Esophagus squamous epithelium (tissue), 5 donors: ENCODE measurements at places on chromosomes 13 and 19. TPM values are rescaled to one million over a fixed set of nuclear protein-coding genes. Genes with fewer than 3 reads are reported as not detected.

- H3K27ac ChIP-seq: no peak overlapping the region
- peaks cover 39% of the 10 kb centered on the region for H3K4me1 ChIP-seq
- no peaks in the 10 kb centered on the region for H3K36me3 ChIP-seq
- H3K27me3 ChIP-seq: peaks cover 38% of the 10 kb centered on the region
- no peak for DNase-seq
Measured at GRCh38 chr19:10418235-10418484, 2.2 kb upstream of the PDE4A start.

The HIF3A gene
- total RNA-seq: 52.8 TPM

GRCh38 chr13:39818953-39819352 lies 163.5 kb downstream of the COG6 start:
- H3K27ac ChIP-seq: no peak overlapping the region
- H3K27me3 ChIP-seq: no peaks in the 10 kb centered on the region
- no peaks in the 10 kb centered on the region for H3K4me1 ChIP-seq
- no peak overlapping the region for H3K4me3 ChIP-seq
- DNase-seq: no peak

DNA sequence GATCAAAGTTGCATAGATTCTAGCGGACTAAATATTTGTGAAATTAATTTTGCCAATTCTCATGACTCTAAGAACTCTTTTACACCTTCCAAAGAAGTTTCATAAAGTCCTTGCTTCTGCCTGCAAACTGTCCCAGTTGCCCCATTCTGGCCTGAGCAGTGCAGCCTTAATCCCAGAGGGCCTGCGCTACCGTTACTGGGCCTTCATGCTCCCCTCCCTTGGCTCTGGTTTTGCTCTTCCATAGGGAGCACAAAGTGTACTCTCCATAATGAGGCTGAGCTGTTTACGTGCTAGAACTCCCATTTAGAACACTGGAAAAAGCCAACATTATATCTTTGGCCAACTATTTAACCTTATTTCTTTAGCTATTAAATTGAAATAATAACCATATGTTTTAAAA lies 2.1 kb downstream of the MTIF3 start:
- no peak overlapping the region for H3K4me3 ChIP-seq
- no peak overlapping the region for H3K27ac ChIP-seq
- H3K36me3 ChIP-seq: no peaks in the 10 kb centered on the region
- H3K4me1 ChIP-seq: peaks cover 15% of the 10 kb centered on the region
- DNase-seq: no peak

- H3K4me3 ChIP-seq: no peak overlapping the region
- no peak for DNase-seq
- H3K27ac ChIP-seq: peak overlapping the region; percentile 15
- no peaks in the 10 kb centered on the region for H3K36me3 ChIP-seq
Measured at GRCh38 chr19:38805180-38805579, 7.6 kb downstream of the LGALS4 start.

DNA sequence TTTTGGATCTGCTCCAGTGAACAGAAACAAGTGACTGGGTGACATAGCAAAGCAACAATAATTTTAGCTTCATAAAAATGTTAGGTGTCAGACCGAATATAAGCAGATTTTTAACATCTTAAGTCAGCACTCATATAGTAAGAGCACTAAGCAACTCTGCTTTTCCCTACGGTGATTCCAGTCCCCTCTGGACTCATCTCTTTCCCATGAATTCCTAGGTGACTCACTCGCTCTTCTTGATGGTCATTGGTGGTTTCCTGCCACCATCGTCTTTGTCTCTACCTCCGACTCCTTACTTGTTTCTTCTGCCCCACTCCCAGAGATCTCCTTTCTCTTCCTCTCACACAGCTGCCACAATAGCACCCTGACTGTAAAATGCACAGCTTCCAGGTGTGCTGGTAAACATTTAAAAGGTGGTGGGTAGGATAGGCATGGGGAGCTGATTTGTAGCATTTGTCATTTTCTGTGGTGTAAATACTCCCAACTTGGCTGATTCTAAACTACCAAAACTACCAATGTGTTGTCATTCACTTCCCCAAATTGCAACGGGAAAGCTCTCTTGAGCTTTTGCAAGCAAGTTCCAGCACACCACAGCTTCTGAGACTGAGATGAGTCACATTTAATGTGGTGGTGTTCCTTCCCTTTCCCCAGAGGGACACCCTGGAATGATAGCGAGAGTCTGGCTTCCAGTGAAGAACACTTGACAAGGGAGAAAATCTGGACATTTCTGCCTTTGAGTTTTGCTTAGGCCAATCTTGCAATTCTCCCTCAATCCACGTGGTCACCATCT lies 42.8 kb upstream of the CLDN10 start:
- DNase-seq: no peak
- H3K4me3 ChIP-seq: no peak overlapping the region
- H3K36me3 ChIP-seq: no peaks in the 10 kb centered on the region
- no peaks in the 10 kb centered on the region for H3K27me3 ChIP-seq
- H3K4me1 ChIP-seq: peaks cover 49% of the 10 kb centered on the region
- H3K27ac ChIP-seq: peak overlapping the region; percentile 81

The CALR3 gene
- not detected for total RNA-seq
